ENCODE measurements at places on chromosomes 4 and X.

DNA sequence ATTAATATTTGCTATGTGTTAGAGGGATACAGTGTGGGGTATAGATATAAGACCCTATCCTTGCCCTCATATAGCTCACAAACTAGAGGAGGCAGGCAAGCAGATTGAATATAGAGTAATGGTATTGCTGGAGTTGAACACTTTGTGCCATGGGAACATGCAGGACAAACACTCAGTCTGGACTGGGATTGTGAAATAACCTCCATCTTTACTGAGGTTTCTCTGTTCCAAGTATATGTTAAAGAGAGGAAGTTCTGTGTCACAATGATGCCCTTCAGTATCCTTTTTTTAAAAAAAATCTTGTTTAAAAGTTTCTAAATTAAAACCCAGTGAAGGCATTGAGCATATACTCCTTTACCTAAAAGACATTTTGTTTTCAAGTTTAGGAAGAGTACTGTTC lies 8.7 kb downstream of the FABP2 start:
- no peak for DNase-seq

DNA sequence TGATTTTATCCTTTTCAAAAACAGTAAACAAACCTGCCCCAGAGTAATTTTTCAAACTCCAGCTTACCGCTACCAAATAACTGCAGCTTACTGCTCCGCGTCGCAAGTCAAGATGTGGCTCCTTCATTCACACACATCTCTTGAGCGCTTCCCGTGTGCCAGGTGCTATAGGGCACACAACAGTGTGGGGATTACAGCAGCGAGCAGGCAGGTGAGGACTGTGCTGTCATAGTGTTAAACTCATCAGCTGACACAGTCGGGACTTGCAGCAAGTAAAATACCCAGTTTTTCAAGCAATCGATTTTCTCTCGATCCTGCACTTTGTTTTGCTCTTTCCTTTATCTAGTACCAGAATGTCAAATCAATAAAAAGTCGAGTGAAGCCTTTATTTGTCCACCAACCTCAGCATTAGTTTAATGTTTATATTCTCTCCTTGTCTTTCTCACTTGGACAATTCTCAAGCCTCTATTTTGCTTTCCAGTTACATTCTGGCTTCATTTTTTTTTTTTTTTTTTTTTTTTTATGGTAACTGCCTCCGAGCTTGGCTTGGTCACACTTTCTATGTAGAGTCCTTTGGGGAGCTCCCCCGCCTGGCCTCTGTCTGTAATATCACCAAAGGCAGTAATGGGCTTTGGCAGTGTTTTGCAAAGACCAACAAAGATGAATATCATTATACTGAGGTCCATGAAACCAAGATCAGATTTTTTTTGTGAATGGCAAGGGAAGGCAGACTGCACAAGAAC lies 8.3 kb upstream of the ASB5 start:
- peak; percentile 17 for DNase-seq

- DNase-seq = no peak
Observed at GRCh38 chr4:172996571-172997216, 171.9 kb upstream of the GALNT7 start.

- no peak for DNase-seq
Observed at GRCh38 chrX:67635424-67635823, 91.6 kb downstream of the AR start.

DNA sequence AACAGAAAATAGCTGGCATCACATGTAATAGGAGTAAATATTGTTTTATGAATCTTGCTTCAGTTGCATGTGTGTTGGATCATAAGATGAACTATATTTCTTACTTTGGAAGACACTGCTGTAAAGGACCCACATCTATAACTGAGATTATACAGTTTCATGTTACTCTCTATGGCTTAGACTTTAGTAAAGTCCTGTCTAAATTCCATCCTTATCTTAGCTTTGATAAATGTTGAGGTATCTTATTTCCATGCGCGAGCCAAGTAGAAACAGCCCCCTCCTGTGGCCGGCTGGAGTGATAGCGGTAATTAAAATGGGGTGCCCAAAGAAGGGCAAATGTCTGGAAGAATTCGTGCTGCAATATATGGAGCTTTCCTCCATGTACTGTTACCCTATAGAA lies 43.0 kb downstream of the CCDC158 start:
- no peak for DNase-seq

GRCh38 chr4:36256398-36256891 lies 12.1 kb upstream of the ARAP2 start:
- no peak for DNase-seq

GRCh38 chr4:59540311-59540710 lies 1659.8 kb upstream of the ADGRL3 start:
- no peak for DNase-seq
